Upper lobe of left lung (tissue), 6 donors: ENCODE measurements at places on chromosomes 4 and X. TPM values are rescaled to one million over a fixed set of nuclear protein-coding genes. Genes with fewer than 3 reads are reported as not detected.
A peak's percentile ranks its signal among the peaks of the same experiment; 100 is the strongest.

- DNase-seq, result no peak
- no peaks in the 10 kb centered on the region for H3K27me3 ChIP-seq
- H3K36me3 ChIP-seq, result no peaks in the 10 kb centered on the region
Measured at GRCh38 chrX:8803326-8803725, 2.1 kb upstream of the FAM9A start.

DNA sequence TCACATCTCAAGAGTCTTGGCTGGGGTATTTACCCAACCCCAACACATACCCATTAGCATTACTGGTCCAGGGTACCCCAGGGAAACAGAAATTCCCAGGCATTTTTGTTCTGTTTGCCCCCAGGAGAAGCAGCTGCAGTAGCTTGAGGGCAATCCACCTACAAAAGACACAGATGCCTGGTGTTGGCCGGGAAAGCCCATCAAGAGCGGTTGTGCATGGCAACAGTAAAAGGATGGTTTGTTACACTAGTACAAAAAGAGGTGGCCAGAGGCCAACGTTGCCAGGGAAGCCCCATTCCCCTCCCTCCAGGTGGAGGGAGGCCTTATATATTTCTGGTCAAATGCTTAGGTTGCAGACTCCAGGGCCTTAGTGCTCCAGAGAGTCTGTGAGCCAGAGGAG is 637.8 kb downstream of the BCOR start:
- no peaks in the 10 kb centered on the region for H3K4me1 ChIP-seq
- no peaks in the 10 kb centered on the region for H3K36me3 ChIP-seq
- H3K27me3 ChIP-seq, result no peaks in the 10 kb centered on the region
- no peak overlapping the region for H3K4me3 ChIP-seq
- H3K27ac ChIP-seq, result no peak overlapping the region

- H3K4me3 ChIP-seq, result no peak overlapping the region
- no peaks in the 10 kb centered on the region for H3K4me1 ChIP-seq
- H3K27ac ChIP-seq, result no peak overlapping the region
- no peak for DNase-seq
- H3K27me3 ChIP-seq, result no peaks in the 10 kb centered on the region
- no peaks in the 10 kb centered on the region for H3K36me3 ChIP-seq
Measured at GRCh38 chr4:122450847-122451246, 5.7 kb downstream of the IL2 start.

GRCh38 chrX:30904632-30905031 is 15.6 kb upstream of the TAB3 start:
- H3K4me1 ChIP-seq, result no peaks in the 10 kb centered on the region
- H3K4me3 ChIP-seq, result no peak overlapping the region
- no peaks in the 10 kb centered on the region for H3K27me3 ChIP-seq
- H3K36me3 ChIP-seq, result no peaks in the 10 kb centered on the region

DNA sequence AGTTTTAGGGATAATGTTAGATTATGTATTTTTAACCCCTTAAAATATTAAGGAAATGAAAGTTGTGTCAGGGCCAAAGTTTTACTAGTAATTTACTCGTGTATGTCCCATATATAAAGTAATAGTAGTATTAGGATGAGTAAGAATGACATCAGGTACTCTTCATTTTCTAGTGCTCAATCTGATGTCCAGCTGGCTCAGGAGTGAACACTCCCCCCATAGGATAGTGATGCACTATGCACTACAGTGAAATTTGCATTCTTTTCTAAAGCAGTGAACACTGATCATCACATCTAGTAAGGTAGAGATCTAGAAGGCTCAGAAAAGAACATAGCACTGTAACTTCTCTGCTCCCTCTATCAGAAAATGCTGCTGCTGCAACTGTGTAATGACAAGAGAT is 409.7 kb downstream of the GLUD2 start:
- no peak overlapping the region for H3K4me3 ChIP-seq
- H3K27ac ChIP-seq, result no peak overlapping the region
- H3K4me1 ChIP-seq, result no peaks in the 10 kb centered on the region
- DNase-seq, result no peak
- no peaks in the 10 kb centered on the region for H3K36me3 ChIP-seq

DNA sequence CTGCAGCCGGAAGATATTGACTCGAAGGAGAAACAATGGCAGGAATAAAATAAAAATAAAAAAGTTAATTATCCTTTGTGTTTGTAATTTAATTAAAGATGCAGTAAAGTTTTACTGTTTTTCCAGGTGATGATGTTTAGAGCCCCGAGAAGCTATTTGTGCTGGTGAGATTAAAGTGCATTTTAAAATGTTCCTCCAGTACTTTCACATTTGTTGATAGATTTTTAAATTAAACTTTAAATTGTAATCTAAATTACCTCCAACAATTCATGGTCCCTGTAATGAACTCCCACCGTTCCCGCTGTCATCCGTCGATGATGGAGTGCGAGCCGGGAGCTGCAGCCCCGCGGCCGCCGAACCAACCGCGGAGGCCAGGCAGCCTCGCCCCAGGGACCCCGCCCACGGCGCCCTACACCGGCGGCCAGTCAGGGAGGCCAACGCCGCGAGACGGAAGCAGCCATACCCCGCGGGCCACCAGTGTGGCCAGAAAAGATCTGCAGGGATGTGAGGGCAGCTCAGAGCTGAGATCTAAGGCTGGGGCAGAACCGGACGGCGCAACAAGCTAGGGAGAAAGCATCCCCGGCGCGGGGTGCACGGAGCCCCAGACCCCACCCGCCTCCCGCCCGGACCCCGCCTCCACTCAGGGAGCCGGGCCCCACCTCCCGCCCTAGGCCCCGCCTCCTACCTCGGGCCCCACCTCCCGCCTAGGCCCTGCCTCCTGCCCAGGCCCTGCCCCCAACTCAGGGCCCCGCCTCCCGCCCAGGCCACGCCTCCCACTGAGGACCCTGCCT is 104.0 kb downstream of the FAM53A start:
- no peaks in the 10 kb centered on the region for H3K27me3 ChIP-seq
- peak overlapping the region; percentile 94 for H3K27ac ChIP-seq

- DNase-seq, result no peak
- no peak overlapping the region for H3K27ac ChIP-seq
- H3K27me3 ChIP-seq, result no peaks in the 10 kb centered on the region
- no peak overlapping the region for H3K4me3 ChIP-seq
Measured at GRCh38 chrX:45889471-45889870, 655.8 kb downstream of the ZNF674 start.

DNA sequence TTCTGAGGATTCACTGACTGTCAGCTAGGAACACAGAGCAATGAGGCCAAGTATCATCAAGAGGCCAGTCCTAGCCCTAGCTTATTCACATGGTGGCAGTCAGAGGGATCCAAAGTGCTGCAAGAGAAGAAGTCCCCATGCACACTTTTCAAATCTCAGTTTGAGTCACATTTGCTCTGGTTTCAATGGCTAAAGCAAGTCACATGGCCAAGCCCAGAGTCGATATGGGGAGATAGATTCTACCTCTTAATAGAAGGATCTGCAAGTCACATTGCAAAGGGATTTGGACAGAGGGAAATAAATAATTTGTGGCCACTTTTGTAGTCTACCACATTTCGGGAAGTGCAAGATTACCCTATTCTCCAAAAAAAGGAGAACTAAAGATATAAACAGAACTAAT is 3.7 kb upstream of the LCORL start:
- H3K4me1 ChIP-seq, result peaks cover under 1% of the 10 kb centered on the region
- H3K4me3 ChIP-seq, result no peak overlapping the region
- H3K27me3 ChIP-seq, result no peaks in the 10 kb centered on the region

DNA sequence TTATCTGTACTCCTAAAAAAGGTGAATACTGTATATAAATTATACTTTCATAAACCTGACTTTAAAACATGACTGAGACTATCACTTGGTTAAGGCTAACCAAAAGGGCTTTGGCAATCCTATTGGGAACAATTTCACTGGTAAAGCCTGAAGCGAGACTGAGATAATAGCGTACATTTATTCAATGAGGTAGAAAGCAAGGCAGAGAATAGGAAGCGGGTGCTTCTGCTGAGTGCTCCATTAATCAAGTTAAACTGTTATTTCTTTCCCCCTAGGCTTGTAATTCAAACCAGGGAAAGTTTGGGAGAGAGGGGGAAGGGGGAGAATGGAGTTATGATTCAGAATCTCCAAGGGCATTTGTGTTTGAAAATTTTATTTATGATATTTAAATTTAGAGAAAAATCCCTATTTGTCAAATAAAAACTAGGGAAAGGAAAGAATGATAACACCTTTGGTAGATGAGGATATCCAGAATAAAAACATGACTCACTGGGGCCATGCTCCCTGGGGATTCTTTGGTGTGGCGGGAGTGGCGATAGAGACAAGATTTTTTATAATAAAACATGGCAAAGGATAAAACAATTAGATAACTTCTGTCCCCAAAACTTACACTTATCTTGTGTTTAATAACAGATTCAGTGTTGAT is 34.6 kb upstream of the SORBS2 start:
- H3K4me3 ChIP-seq, result no peak overlapping the region
- no peaks in the 10 kb centered on the region for H3K4me1 ChIP-seq
- H3K27ac ChIP-seq, result no peak overlapping the region
- no peaks in the 10 kb centered on the region for H3K36me3 ChIP-seq
- no peak for DNase-seq
- H3K27me3 ChIP-seq, result no peaks in the 10 kb centered on the region

GRCh38 chr4:17328141-17328815 is 183.6 kb downstream of the QDPR start:
- H3K27me3 ChIP-seq, result no peaks in the 10 kb centered on the region
- peaks cover 14% of the 10 kb centered on the region for H3K4me1 ChIP-seq
- H3K27ac ChIP-seq, result no peak overlapping the region
- no peak overlapping the region for H3K4me3 ChIP-seq

DNA sequence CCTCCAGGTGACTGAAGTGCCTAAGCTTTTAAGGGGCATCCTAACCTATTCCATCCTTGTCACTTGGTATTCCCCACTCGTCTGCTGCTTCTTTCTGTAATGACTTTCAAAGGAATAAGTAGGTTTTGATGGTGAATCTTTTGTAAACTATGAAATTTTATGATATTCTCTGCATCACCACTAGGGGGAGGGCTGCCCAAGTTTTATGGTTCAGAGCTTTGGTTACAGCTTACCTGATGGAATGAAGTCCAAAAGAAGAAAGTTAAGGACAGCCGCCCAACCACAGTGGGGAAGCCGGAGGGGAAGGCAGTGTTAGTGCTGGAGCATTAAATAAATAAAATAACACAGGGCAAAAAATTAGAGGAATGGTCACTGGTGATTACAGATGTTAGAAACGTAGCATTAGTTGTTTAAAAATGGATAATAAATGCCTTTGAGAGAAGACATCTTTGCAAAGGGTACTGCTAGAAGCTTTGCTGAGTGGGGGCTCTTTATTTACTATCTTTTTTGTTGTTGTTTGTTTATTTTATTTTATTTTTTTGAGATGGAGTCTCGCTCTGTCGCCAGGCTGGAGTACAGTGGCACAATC is 204.9 kb downstream of the GBA3 start:
- no peak for DNase-seq
- H3K4me3 ChIP-seq, result no peak overlapping the region
- H3K4me1 ChIP-seq, result no peaks in the 10 kb centered on the region
- no peaks in the 10 kb centered on the region for H3K27me3 ChIP-seq
- H3K27ac ChIP-seq, result no peak overlapping the region

DNA sequence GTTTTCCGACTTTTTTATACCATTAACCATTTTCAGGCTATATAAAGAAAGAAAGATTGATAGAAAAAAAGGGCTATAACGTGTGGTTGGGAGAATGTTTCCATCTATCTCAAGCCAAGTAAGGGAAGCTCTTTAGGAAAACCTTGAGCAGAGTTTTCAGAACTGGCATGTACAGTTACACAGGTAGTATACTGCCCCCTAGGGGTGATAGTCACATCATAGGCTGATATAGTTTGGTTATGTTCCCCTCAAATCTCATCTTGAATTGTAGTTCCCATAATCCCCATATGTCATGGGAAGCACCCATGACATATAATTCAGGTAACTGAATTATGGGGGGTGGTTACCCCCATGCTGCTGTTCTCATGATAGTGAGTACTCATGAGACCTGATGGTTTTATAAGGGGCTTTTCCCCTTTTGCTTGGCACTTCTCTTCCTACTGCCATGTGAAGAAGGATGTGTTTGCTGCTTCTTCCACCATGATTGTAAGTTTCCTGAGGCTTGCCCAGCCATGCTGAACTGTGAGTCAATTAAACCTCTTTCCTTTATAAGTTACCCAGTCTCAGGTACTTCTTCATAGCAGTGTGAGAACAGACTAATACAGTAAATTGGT is 186.8 kb downstream of the TMA16 start:
- DNase-seq, result no peak
- H3K27me3 ChIP-seq, result no peaks in the 10 kb centered on the region
- no peak overlapping the region for H3K27ac ChIP-seq
- H3K36me3 ChIP-seq, result no peaks in the 10 kb centered on the region
- no peak overlapping the region for H3K4me3 ChIP-seq
- no peaks in the 10 kb centered on the region for H3K4me1 ChIP-seq

DNA sequence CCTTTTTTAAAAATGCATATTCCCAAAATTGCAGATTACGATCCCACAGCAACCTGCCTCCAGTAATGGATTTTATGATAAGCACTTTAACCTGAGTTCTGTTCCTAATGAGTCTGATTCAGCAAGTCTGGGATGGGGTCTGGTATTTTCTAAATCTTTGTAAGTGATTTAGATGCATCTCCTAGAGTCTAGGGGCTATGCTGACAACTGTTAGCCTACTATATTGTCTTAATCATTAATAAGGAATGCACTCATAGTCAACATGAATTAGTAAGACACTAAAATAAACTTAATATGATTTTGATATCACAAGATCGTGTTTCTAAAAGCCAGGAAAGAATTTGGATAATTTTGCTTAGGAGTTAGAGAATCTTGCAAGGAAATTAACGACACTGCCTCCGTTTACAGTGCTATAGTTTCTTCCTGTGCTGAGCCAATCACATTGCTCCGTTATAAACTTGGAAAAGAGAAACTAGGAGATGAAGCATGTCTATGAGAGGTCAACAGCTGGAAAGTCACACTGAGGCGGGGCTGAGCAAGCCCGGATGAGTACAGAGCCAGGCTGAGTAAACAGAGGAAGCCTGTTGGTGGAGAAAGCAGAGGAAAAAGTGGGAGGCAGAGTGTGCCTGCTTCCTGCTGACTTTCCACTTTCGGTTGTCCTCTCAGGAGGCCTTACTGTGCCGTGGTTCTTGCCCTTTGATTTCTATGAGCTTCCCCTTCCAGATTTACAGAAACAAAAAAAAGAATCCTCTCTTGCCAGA is 5.4 kb downstream of the SCARB2 start:
- H3K27me3 ChIP-seq, result no peaks in the 10 kb centered on the region
- no peaks in the 10 kb centered on the region for H3K36me3 ChIP-seq
- DNase-seq, result no peak
- H3K27ac ChIP-seq, result peak overlapping the region; percentile 92
- peak overlapping the region; percentile 25 for H3K4me3 ChIP-seq

GRCh38 chr4:117327491-117327890 is 242.1 kb upstream of the TRAM1L1 start:
- no peaks in the 10 kb centered on the region for H3K36me3 ChIP-seq
- no peak overlapping the region for H3K4me3 ChIP-seq
- H3K27me3 ChIP-seq, result no peaks in the 10 kb centered on the region
- DNase-seq, result no peak
- no peak overlapping the region for H3K27ac ChIP-seq

The P2RY4 gene
- not detected for total RNA-seq

The IDUA gene
- total RNA-seq, result 152 TPM

The MYOZ2 gene
- total RNA-seq, result 0.13 TPM

The CYSLTR1 gene
- 1.0 TPM for total RNA-seq

The CRLF2 gene
- 1.1 TPM for total RNA-seq
